Omental fat pad (tissue), 4 donors: ENCODE measurements at places on chromosomes 3 and 15. TPM values are rescaled to one million over a fixed set of nuclear protein-coding genes. Genes with fewer than 3 reads are reported as not detected.

DNA sequence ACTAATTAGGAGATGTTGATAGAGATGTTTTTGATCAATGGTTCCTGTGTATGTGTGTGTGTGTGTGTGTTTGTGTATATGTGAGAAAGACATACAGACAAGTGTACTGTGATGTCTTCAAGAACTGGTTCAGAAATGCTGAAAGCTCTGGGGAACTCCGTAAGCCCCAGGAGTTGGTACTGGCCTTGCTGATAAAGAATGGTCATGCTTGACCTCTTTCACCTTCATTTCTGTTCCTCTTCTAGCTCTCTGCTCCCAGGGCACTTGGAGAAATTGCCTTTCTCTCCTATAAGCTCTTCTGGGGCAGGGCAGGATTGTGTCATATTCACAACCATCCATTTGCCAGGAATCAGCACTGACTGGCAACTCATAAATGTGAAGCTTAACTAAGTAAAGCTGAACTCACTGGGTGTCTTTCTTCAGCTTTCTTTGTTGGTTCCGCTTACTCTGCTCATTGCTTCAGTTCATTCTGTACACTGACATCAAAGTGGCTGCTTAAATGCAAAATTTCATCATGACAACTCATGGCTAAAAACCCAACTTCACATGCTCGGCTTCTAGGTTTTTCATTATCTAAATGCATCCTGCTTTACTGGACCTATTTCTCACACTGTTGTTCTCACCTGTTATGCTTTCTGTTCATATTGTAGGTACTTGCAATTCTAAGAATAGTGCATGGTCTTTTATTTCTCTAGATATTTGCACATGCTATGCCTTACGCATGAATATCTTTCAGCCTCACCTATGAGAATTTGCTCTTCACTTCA lies 162.1 kb upstream of the LYSMD4 start:
- DNase-seq: no peak

DNA sequence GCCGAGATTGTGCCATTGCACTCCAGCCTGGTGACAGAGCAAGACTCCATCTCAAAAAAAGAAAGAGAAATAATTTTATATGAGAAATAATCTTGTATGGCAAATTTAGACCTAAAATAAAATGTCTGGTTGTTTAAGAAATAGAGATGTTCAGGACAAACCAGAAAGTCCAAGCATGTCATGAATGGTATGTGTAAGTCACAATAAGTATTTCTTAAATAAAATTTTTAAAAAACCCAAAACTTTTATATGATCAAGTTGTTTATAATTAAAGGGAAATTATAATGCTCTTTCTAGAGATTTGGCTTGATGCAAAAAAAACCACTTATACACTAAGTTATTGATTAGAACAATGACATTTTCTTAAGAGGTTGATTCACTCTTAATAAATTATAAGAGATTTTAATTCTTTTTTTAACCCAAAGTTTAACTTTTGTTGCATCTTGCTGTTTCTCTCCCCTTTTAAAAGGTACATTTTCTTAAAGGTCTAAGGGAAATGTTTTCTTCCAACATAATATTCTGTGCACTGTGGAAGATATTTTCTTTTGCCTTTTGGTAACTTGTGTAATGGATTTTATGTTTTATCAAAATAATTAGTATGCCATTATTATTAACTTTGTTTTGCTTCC lies 105.7 kb downstream of the RTP4 start:
- DNase-seq: no peak

- no peak for DNase-seq
These were observed 7.9 kb downstream of the PRRT3 start for GRCh38 chr3:9944271-9944670.

GRCh38 chr3:139284221-139284620 lies 59.6 kb upstream of the MRPS22 start:
- no peak for DNase-seq

DNA sequence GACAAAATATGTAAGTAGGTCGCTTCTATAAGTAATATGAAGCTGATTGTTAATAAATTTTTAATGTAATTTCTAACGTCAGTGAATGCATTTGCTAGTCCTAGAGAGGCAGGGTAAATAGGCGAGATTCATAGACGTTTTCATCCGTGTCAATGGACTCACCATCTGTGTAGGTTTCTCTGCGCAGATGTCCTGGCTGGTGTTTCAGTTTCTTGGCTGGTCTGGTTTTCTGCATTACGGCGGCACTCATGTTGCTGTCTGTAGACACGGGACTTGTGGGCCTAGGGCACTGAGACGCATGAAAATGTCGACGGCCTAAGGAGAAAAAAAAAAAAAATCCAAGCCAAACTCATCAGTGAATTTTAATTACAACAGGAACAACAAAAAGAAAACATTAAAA lies 1153.3 kb downstream of the ROBO1 start:
- DNase-seq: no peak

- DNase-seq: peak; percentile 80
These were observed 31.8 kb upstream of the MYZAP start for GRCh38 chr15:57559875-57560274.

DNA sequence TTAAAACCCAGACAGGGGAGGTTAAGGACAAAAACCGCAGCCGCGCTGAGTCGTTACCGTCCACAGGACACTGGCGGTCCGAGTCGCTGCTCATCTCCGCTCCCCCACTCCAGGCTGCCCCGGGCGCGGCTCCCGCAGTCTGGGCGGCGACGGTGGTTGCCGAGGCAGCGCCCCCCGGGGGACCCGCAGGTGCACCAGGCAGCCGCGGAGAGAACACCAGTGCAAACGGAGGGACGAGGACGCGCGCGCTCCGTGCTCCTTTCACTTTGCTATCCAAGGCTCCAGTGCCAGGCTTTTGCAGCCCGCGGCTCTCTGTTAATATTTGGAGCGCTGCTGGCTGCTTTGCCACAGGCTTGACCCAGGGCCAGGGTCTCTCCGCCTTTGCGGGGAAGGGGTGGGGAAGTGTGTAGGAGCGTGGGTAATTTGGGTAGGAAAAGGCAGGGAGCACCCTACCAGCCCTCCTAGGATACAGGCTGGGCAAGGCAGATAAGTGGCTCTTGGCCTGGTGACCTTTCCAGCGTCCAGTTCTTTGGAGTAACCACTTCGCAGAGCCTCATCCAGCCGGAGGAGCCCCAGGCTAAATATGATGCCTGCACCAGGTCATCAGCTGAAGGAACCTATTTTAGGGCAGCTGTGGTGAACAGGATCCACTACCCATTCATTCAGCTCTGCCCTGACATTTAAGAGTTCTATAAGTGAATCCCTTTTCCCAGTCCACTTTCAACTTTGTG lies at the start of gene GADL1:
TSS of gene GADL1 (minus strand) at position 141 of the 731 bp plus-strand sequence. CDS start at position 94, 47 bp downstream.
- no peak for DNase-seq

DNA sequence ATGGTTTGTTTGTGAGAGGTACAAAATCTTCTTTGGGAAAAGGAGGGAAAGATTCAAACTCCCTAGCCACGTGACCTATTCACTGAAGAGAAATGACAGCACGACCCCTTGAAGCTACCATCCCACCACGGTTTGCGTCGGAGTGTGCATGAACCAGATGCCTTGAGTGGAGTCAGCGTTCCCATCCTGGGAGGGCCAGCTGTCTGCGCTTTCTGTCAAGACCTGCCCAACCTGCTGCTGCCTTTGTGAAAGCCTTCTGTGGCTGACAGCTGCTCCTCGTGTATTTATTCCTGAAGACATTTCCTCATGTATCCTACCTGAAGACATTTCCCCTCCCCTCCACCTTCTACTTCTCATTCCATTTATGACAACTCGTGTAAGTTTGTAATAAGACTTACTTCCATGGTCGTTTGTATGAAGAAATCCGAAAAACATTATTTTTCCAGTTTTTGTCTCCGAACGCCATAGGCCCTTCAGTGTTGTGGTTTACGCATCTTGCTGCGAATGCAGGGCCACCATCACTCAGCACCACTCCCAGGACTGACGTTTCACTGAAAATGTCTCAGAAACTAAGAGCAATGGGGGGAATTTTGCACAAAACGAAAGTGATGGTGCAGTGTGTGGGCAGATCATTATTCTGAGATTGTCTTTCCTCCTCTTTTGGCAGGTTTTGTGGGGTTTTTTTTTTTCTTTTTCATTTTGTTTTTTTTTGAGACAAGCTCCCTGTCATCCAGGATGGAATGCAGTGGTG lies 18.9 kb downstream of the EBLN2 start:
- DNase-seq: no peak

DNA sequence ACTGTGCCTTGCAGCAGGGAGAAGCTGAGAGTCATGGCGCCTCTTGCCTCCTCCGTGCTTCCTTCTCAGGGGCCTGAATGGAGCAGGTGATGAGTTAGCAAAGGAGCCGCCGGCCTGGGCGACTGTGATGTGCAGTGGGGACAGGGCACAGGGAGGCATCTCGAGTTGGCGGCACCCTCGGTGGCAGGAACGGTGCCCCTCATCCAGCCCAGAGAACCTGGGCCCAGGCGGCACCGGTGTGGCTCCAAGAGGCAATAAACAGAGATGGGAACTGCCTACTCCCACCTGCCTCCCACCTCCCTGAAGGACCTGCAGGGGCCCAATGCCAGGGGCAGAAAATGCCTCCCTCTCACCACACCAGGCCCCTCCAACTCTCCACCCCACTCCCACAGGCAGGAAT lies 6.2 kb downstream of the SLC41A3 start:
- DNase-seq: no peak

DNA sequence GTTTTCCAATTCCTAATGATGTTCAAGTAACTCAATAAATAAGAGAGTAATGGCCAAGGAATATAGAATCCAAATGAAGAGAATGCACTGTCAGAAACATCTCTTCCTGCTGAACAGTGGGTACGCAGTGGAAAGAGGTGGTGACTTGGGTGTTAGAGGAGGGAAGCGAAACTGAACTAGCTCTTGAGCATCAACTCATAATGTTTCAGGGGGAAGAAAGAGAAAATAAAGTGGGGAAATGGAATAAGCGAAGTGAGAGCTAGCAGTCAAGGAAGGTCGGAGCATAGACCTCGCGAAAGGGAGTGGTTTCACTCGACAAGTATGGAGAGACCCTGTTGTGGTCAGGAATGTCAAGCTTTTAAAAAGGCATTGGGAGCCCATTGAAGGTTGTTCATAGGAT lies 309.5 kb downstream of the GAP43 start:
- DNase-seq: no peak

- no peak for DNase-seq
These were observed 81.0 kb downstream of the FAM174B start for GRCh38 chr15:92574566-92574965.

DNA sequence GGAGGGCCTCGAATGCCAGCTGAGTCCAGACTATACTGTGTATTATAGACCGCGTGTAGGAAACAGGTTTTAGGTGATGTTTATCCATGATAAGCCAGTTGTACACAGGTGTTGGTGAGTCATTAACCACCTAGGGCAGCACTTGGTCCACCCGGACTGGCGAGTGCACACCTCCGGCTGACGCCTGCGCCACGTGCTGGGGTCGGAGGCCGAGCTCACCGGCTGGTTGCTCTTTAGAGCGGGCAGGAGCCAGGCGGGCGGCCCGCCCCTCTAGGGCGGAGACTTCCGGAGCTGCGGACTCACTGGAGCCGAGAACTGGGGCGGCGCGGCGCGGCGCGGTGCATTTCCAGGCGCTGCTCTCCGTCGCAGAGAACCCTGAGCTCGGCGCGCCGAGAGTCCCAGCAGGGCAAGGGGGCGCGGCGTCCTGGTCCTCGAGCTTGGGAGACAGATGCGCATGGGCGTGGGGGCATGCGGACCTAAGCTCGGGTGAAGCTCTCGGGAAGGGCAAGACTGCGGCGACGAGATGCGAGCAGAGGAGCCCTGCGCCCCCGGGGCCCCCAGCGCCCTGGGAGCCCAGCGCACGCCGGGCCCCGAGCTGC lies at the start of gene ESYT3:
TSS of gene ESYT3 (plus strand) at position 341 of the 599 bp plus-strand sequence. CDS start at position 524, 183 bp downstream.
- DNase-seq: no peak

DNA sequence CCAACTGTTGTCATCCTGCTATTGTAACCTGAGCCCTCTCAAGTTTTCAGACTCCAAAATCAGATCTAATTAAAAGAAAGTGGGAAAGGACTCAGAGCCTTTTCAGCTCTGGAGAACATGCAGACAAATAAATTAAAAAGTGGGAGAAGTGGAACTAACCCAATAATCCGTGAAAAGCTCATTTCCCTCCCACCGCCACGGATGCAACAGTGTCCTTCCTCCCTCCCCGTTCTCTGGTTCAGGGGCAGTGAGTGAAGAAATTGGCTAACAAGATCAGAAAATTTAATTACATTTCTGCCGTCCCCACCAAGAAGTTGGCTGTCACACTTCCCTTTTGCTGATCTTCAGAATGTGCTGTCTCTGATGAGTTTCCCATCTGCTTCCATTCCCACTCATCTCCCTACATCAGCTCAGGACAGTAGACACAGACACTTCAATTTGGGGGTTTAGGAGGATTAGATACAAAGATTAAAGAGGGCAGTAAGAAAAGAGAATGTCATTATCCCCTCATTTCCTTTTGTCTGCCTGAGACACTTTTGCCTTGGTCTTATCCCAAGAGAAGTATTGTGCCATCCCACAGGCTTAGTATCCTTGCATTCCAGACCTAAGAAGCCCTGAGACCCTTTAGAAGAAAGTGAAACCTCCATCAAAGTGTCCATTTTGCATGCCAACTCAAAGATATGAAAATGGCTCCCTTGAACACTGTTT lies 335.7 kb upstream of the PPP2R3A start:
- DNase-seq: no peak

- no peak for DNase-seq
These were observed 13.6 kb upstream of the WNT5A start for GRCh38 chr3:55500555-55501330.

- no peak for DNase-seq
These were observed 57.5 kb upstream of the GCNT3 start for GRCh38 chr15:59553879-59554735.

- DNase-seq: no peak
These were observed 86.0 kb downstream of the ECT2 start for GRCh38 chr3:172836390-172836997.

GRCh38 chr3:119927190-119927589 lies 145.3 kb downstream of the NR1I2 start:
- no peak for DNase-seq

DNA sequence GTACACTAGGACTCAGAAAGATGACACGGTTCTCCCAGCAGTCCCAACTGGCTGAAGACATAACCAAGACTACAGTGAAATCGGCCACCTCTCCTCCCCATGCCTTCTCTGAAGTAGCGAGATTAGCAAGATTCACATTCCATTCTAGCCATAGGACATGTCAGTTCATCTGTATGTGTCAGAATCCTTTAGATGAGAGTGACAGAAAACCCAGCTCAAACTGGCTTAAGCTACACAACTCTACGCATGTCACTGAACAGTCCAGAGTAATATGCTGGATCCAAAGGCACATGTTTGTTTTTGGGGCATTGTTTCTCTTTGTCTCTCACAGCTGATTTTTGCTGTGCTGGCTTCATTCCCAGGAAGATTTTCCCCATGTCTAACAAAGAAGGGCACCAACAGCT lies 75.8 kb downstream of the RARB start:
- no peak for DNase-seq

The AADACL2 gene
- 2.8 TPM for total RNA-seq

The PHLDB2 gene
- total RNA-seq: 110 TPM

The CPN2 gene
- 0.50 TPM for total RNA-seq

The TMC3 gene
- not detected for total RNA-seq

The PROS1 gene
- total RNA-seq: 46.5 TPM

The SPESP1 gene
- total RNA-seq: 3.6 TPM

The NRROS gene
- total RNA-seq: 18.2 TPM

The DOCK3 gene
- total RNA-seq: 1.9 TPM

The PROK2 gene
- total RNA-seq: 0.93 TPM

The SLMAP gene
- total RNA-seq: 47.3 TPM

The FEZF2 gene
- total RNA-seq: not detected

The C3orf20 gene
- total RNA-seq: 0.12 TPM

The SERINC4 gene
- total RNA-seq: not detected

The PLCH1 gene
- 0.19 TPM for total RNA-seq
